ENCODE measurements at places on chromosomes 3 and 15.

GRCh38 chr15:23397779-23398178 is 43.2 kb downstream of the GOLGA8S start:
- DNase-seq: no peak

- DNase-seq: no peak
These were observed 36.7 kb upstream of the ZBTB38 start for GRCh38 chr3:141331377-141332318.

DNA sequence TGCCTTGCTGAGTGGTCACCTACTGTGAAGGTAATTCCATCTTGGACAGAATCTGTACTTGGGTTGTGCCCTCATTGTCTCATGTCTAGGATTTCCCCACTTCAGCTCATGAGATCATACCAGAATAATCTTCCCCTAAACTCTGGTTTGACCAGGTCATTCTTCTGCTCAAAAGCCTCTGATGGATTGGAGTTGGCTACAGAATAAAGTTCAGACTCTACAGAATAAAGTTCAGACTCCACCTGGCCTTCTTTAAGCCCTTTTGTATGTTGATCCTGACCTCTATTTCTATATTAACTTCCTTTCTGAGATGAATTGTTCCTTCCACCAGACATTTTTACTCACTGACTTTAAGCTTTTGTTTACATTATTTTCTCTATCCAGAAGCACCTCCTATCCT is 6.4 kb upstream of the GLCE start:
- DNase-seq: no peak

DNA sequence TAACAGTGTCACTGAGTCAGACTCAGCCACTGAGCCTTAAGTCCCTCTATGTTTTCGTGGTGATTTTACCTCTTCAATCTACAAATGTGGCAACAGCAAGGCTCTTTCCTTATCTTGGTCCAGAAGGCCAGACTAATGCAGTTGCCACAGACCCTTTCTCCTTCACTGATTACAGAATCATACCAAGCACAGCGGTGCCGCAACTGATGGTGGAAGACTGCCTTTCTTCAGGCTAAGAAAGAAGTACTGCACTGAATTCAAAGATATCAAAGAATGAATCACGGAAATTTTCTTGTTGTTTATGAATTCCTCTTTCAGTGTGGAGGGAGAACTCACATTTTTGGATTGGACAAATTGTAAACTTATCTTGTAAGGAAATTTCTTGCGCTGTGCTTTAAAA is 18.6 kb downstream of the DCP1A start:
- no peak for DNase-seq

DNA sequence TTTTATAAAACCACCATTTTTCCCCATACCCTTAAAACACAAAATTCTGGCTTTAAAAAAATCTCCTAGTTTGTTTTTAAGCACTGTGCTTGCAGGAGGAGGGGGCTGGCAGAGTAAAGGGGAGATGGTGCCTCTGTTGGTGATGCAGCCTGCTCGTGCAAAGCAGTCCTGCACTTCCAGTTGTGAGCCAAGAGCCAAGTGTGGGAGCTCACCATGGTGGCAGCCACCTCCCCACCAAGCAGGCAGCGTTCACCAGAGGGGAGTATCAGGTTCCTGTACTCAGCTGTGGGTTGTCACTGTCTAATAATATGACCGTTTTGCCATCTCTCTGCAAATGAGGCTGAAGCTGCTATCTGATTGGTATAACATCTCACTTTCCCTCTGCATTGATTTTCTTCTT is 164.8 kb downstream of the SYNPR start:
- DNase-seq: no peak

DNA sequence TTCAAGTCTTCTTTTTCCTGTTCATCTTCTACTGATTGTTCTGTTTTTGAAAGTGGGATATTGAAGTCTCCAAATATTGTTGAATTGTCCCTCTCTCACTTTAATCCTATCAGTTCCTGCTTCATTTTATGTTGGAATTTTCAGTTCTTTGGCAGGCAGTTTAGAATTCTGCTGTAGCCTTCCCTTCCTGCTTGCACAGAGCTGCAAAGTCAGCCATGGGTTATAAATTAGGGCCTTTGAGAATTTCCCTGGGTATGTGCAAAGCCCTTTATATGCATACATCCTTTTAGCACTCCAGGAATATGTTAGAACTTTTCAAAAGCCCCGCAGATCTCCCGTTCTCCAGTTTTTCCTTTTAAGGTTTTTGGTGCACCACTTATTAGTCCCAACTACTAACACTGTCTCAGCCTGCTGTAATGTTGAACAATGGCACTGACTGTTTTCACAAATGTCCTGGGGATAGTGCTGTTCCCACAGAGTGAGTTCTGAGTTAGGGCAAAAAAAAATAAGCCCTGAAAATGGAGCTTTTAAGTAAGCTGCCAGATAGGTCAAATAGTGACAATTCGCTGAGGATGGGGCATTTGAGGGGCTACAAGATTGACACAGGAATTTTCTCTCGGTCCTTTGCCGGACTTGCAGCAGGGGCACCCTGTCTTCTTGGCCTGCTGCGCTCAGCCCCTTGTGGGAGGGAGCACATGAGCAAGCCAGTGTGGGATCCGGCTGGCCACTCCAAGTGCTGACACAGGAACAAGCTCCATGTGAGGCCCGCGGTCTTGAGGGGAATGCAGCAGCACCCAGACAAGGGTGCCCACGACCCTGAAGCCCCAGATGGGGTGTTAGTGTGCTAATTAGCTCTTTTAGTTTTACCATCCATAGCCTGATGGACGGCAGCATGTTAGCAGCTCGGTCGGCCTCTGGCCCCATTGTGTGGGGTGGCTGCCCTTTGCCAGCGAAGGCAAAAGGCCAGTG is 96.0 kb downstream of the VPS8 start:
- no peak for DNase-seq

GRCh38 chr15:71294251-71294910 is 179.1 kb downstream of the THSD4 start:
- DNase-seq: no peak
